ENCODE measurements at places on chromosomes 1 and 21.

DNA sequence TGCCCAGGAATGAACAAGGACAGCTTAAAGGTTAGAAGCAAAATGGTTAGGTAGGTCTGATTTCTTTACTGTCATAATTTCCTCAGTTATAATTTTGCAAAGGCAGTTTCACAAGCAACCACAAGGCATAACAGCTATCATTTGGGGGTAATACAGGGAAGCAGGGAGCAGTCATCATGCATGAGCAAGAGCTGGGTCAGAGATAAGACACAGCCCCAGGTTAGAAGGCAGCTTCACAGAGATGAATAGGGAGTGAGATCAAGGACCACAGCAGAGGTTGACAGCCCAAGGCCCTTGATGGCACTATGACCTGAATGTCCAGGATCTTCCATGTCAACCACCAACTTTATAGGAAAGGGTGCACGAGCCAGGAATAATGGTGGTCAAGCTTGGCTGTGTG lies 9.0 kb upstream of the CSRP1 start:
- no peak for DNase-seq

DNA sequence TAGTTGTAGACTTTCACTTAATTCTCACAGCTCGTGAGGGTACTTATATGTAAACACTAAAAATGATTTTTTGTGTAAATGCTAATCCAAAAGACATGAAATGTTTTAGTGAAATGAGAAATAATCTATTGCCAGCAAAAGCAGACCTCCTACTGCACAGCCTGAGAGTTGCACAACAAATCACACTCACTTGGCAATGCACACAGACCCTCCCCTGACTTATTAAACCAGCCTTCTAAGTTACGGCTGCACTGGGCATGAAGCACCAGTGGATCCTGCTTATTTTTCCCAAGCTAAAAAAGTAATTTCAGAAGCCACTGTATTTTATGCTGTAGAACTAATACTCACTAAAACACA lies 10.3 kb downstream of the ERRFI1 start:
- no peak for DNase-seq

DNA sequence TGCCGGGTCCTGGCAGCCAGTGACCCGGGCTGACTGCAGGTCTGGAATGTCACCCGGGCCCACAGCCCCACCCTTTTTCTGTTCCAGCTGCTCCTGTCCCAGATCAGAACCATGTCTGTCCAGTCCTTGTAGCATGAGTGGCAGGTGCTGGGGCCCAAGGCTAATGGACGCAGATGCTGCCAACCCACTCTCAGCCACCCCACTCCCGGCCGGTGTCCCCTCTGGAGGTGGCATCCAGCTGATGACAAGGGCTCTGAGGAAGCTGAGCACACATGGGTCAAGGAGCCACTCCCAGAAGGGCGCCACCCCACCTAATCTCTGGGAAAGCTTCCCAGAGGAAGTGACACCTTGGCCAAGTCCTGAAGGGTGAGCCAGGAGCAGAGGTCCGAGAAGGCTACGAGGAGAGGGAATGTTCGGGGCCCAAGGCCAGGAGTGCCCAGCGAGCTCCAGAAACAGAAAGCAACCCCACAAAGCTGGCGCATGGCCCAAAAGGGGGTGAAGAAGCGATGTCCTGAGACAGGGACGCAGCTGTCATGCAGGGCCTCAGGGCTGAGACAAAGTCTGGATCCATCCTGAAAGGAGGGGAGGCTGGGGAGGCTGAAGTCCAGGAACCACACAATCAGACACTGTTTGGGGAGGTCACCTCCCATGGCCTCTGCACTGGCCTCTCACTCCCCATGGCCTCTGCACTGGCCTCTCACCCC lies 39.5 kb downstream of the ACOT7 start:
- DNase-seq = no peak

DNA sequence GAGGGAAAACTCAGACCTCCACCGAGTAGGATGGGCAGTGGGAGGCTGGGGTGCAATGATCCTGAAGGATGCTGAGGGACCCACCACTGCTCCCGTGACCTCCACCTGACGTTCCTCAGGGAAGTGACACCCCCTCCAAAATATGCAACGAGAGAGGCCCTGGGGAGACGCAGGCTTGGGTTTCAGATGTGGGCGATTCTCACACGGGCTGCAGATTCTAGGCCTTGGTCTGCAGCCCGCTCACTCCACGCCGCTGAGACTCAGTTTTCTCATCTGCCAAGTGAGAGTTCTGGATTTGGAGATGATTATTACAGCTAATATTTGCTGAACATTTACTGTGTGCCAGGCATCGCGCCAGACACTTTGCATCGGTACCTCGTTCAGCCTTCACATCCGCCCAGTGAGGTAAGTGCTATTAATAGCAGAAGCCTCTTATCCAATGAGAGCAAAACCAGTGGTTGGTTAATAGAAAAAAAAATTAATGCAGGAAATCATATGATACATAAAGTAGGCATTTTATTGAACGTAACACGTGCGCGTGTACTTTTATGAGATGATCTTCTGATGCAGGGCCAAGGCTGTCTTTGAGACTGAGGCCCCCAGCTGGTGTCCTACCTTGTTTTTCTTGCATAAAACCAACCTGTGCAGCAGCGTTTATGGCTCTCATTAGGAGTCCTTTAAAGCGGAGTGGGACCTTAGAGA lies 102.0 kb upstream of the RUNX3 start:
- DNase-seq = no peak

DNA sequence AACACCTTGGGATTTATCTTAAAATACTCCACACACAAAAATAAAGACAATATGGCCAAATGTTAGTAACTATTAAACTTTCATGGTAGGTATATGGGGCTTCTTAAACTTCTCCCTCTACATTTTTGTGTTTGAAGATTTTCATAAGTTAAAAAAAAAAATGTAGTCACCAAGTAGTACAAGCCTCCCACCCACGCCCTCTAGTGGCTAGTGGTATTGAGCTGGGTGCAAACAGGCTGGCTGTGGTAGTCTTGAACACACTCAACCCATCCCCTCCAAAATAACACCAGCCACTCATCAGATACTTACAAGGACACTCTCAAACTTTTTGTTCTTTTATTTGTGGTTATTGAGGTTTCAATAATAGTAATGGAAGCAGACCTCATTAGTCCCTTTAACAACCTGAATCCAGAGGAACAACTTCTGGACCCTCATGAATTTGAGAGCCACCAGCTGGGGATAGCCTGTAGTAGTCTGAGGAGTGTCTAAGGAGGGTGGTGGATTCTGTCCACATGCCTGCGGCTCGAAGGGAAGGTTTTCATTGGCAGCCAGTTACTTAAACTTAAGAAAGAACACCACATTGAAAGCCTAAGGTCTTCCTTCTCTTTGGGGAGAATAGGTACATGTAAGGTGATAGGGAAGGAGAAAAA lies 15.6 kb downstream of the RD3 start:
- DNase-seq = peak; percentile 64

DNA sequence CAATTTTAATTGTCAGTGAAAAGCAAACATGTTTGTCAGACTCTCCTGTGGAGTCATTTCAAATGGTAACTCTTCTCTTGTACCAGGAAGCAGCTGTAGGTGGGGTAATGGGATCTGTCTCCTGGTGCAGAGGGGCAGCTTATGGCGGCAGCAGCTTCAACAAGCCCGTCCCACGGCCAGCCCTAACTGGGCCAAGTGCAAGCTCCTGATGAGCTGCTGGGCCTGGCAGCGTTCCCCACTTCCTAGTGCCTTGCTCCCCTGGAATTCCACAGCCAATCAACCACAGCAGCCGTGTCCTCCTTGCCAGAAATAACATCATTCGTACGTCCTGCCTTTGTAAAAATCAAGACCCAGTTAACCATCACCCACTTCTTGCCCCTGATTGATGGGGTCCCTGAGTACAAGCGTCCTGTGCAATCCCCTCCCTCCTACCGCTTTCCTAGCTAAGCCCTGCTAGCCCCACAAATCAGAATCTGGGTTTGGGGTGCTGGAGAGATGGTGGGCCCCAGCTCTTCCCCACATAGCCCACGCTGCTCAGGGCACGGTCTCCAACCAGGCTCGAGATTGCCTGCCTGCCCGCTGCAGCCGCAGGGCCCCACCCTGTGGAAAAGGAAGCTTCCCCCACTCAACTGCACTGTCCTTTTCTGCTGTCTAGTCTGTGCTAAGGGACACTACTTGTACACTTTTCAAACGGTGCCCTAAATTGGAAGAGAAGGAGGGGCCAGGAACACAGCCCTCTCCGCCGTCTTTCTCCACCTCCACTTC lies 61.2 kb downstream of the TOR1AIP2 start:
- DNase-seq = no peak

- no peak for DNase-seq
These were observed 61.3 kb downstream of the SLC66A1 start for GRCh38 chr1:19373211-19374082.

- no peak for DNase-seq
These were observed 804.6 kb upstream of the ADGRL4 start for GRCh38 chr1:79811173-79811572.
